ENCODE measurements at places on chromosomes 11 and 22.

- DNase-seq, result no peak
Measured at GRCh38 chr11:73047773-73048371, 94.2 kb downstream of the FCHSD2 start.

DNA sequence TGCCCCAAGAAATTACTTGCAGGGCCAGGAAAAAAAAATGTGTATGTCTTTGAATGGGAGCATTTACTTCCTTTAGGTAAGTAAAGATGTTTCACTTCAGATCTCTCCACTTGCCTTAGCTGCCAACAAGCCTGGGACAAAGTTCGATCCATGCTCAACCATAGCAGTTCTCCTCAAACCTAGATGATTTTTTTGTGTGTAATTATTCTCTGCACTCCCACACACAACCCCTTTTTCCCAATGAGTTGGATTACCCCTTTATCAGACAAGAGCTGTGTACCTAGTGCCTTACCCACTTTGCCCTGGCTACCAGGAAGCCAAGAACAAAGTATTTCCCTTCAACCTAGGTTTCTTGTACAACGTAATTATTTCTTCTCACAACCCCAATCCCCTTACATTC lies 35.6 kb downstream of the TPBGL start:
- no peak for DNase-seq

DNA sequence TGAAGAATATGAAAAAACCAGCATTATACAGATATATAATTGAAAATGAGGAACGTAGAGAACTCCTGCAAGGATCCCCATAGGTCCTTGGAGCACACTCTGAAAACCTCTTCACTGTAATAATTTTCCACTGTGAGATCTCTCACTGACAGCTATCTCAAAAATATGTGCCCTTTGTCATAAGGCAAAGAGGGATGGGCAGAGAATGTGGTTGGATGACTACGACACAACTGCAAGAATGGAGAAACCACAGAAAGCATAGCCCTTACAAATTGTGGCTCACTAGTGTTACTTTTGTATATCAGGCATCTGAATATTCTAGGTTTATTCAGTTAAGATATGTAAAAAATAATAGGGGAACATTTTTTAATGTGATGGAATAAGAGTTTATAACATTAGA lies 7.9 kb upstream of the CTSC start:
- DNase-seq, result peak; percentile 59

DNA sequence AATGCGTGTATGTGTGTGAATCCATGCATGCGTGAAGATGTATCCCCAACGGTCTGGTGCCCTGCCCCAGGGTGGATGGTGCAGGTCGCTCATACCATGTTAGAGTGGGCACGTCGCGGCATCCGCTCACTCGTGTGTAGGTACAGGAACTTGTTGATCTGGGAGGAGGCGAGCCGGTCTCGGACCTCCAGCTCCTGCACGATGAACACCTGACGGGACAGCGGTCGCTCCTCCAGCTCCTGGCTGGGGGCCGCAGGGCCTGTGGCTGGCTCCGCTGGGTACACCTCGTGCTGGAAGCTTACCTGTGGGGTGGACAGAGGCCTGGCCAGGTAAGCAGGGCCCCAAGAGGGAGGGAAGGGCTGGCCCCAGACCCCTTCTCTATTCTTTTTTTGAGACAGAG lies 18.5 kb downstream of the ATG2A start:
- no peak for DNase-seq

GRCh38 chr22:19206287-19206686 lies 27.8 kb upstream of the SLC25A1 start:
- no peak for DNase-seq

DNA sequence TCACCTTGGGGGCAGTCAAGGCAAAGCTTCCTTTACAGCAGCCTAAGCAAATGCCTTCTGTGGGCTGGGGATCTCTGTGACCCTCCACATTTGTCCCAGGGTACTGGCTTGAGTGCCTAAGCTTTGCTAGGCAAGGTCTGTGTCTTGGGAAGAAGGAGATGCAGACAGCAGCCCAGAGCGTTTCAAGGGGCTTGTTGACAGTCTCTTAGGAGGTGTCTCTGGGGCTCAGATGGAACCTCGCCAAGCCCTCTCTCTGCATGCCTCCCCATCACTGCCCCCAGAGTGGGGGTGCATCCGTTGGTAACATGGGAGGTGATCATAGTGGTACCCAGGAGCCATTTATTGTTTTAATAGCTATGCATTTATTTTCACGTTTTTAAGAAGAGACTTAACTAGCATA lies 29.1 kb upstream of the TMPRSS4 start:
- no peak for DNase-seq

DNA sequence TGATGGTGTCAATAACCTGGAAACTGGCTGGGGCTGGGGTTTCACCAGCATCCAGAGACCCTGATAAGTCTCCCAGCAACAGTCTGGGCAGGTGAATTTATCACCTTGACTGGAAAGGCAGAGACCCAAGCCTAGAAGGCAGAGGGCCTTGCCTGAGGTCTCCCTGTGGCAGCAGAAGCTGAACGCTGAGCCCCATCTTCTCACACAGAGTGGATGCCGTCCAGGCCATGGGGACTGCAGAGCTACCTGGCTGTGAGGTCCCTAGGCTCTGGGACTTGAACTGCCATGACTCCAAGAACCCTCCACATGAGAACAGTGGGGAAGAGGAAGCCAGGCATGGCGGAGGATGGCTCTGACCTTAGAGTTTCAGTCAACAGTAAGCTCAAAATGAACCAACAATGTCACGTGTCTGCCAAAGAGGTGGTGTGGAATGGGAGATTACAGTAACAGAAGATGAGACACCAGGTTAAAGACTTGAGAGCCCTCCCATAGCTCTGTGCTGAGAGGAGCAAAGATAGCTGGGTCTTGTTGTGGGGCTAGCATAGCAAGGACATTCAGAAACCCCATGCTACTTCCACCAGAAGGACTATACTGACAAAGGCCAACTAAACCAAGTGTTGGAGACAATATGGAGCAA lies 79.1 kb upstream of the LINC01488 start:
- DNase-seq, result no peak

DNA sequence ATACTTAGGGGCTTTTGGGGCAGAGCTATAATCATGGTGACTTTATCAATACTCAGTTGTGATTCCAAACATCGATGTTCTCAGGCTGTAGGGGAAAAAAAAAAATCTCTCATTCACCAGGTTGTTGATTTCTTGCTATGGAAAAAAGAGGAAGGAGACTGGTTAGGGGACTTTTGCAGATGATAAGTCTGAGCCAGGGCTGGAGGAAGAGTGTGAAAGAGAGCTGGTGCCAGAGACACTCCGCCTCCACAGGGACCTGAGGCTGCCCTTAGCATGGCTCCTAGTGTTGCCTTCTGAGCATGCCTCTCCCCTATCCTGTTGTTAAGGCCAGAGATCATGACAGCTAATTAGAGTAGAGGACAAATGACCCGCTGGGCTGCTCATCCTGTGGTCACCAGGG lies 16.9 kb downstream of the UPB1 start:
- DNase-seq, result no peak

DNA sequence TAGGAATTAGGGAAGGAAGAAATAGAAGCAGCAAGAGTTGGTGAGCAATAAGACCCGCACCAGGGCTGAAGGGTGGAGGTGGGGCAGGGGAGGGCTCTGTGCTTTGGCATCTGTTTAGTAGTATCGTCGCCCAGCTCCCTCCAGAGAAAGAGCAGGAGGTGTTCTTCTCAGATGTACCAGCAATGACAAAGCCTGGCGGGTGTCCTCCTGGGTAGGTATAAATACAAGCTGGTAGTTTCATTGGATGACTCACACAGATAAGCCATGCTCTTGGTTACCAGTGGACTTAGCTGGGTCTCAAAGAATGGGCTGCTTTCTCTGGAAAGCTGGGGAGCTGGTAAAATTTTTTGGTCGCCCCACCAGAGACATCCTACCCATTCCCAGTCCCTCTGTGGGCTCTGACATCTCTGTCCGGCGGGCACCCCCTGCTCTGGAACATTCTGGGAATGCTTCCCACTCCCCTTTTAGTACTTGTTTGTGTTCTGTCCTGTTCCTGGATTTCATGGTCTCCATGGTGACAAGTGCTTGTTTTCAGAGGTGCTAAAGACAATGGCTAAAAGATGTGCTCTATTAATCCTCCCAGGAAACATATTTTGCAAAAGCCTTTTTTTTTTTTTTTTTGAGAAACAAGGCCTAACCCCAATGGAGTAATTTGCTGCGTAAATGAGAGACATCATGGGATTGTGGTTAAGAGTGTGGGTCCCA lies 15.4 kb upstream of the TUBA8 start:
- no peak for DNase-seq

- DNase-seq, result no peak
Measured at GRCh38 chr11:76339221-76339620, 41.7 kb downstream of the THAP12 start.

DNA sequence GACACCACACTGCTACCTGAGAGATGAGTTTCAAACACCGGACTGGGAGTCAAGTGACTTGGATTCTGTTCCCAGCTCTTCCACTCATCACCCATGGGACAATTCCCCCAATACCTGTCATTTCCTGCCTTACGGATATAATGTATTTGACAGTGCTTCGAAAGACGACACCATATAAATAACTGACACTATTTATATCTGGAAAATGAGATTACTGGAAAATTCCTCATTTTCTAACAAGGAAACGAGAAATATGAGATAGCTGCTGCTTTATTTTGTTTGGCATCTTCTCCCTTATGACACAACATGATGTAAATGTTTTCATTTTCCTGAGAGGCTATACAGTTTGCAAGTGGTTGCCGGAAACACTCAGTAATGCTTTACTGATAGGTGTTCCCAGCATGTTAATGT lies 8.6 kb downstream of the HSCB start:
- DNase-seq, result no peak

GRCh38 chr22:41598891-41599635 lies 9.4 kb upstream of the PMM1 start:
- no peak for DNase-seq

- no peak for DNase-seq
Measured at GRCh38 chr11:58924230-58924629, 15.1 kb upstream of the GLYATL1 start.

GRCh38 chr22:50730013-50730891 lies 7.8 kb upstream of the ACR start:
- DNase-seq, result no peak

DNA sequence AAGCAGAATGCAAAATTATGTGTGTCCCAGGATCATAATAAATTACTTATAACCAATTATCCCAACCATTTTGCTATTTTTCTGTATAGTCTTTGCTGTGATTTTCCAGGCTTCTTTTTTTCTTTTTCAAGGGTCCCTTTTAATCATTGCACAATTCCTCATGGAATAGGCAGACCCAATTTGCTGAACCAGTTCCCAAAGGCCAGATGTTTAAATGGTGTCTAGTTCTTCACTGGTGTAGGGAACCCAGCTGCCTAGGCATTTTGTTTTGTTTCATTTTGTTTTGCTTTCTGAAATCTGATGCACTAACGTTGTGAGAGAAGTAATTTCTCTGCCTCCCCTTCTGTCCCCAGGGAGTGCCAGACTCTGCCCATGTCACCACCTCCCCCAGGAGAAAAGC lies 60.4 kb downstream of the CHST1 start:
- DNase-seq, result no peak

GRCh38 chr11:11836676-11837231 lies 5.0 kb upstream of the USP47 start:
- no peak for DNase-seq

DNA sequence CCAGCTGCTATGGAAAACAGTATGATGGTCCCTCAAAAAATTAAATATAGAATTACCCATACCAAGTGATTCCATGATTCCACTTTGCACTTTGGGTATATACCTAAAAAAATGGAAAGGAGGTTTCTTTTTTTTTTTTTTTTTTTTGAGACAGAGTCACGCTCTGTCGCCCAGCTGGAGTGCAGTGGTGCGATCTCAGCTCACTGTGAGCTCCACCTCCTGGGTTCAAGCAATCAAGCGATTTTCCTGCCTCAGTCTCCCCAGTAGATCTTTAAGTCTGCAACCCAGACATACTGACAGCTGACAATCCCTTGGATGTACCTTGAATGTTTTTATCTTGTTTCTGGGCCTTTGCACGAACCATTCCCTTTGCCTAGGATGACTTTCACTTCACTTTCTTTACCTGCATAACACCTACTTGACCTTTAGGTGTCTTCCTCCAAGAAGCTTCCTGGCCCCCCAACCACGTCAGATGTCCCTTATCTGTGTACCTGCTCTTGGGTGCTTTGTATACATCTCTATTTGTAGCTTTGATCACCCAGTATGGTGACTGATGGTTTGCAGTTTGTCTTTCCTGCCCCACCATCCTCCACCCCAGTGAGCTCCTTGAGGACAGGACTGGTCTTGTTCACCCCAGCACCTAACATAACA lies 11.6 kb downstream of the UCP3 start:
- no peak for DNase-seq

- DNase-seq, result no peak
Measured at GRCh38 chr11:115636753-115637527, 132.7 kb upstream of the CADM1 start.

GRCh38 chr22:41030891-41031290 lies 61.5 kb upstream of the EP300 start:
- DNase-seq, result no peak

All from activated CD4-positive, alpha-beta T cell treated with anti-CD3 and anti-CD28 coated beads, Interleukin-2, Interleukin-4, amounts not matched to agents 100 ng/mL and 50 ng/mL, durations not matched to agents 16 hours and 8 hours (primary cell).